Spleen (tissue), 13 donors: ENCODE measurements at places on chromosomes 6 and 20. TPM values are rescaled to one million over a fixed set of nuclear protein-coding genes. Genes with fewer than 3 reads are reported as not detected.

DNA sequence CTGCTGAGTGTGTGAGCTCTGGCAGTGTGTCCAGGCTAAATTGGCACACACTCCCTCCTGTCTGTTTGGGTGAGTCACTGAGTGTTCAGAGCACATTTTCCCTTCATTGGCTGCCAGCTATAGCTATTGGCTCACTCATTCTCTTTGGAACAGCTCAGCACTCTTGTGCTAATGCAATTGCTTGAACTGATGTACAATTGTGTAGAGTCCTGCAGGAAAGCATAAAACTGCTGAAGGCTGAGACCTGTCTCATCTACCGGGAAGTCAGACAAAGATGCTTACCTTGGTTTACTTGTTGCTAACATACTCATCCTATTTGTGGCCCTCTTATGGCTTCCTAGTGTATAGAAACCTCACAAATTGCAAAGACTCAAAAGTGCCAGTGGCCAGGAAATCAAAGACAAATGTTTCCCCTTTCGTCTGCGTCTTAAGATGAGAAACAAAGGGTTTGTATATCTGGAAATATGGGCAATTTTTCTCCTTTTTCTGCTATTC lies 351.0 kb downstream of the BCKDHB start:
- no peak for DNase-seq

The HSPA1A gene
- polyA plus RNA-seq: 27.7 TPM

- DNase-seq: no peak
Measured at GRCh38 chr6:36296240-36296639, 26.4 kb downstream of the PNPLA1 start.

GRCh38 chr20:57330998-57331397 lies 1.4 kb downstream of the SPO11 start:
- no peak for DNase-seq

DNA sequence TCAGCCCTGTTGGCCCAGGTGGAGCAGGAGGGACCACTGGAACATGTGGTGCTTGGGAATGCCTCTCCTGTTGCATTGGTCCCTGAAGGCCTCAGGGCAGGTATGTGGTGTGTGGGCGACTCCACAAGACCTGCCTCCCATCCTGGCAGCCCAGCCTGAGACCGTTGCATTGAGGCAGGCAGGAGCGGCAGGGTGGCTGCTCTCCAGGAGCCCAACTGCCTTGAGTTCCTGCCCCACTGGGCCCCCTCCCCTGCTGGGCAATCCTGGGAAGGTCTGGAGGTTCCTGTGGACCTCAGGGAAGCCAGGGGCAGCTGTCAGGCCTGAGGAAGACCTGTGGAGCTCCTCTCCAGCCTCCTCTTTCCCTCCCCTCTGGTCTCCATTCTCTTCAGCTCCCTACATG lies 19.8 kb downstream of the MAVS start:
- no peak for DNase-seq

- no peak for DNase-seq
Measured at GRCh38 chr20:32632461-32633354, 41.0 kb downstream of the C20orf203 start.

DNA sequence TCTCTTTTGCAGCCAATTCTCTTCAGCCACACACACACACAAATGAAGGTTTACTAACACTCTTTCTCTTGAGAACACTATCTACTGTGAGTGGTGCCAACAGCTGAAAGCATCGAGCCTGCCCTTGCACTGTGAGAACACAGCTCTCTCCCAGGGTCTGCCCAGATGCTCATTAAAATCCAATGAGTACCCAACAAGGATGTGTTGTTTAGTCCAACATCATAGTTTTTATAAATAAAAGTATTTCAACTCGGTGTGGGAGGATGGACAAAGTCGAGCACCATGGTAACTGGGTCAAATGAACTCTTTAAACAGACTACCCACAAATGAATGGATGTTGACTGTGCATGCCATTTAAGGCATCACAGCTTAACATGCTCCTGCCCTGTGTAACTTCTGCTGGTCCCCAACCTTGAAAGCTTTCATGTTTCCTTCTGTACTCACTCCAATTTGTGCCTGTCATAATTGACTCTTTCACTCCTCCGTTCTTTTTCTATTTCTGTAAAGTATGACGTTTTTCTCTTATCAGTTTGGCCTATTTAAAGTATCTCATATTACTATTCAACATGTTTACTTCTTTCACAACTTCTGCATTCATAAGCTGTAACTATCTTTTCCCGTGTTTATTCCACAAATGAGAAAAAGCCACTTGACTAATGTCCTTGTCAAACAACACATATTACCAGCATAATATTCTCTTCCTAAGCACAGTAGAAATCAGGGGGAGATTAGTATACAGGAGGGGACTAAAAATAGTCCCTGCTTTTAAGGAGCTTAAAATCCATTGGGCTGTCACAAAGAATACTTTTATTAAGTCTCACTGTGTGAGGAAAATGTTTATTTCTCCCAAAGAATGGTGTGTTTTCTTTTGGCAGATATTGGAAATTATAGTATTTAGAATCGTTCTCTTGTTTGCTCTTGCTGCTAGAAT lies 215.4 kb downstream of the RFPL4B start:
- DNase-seq: no peak

DNA sequence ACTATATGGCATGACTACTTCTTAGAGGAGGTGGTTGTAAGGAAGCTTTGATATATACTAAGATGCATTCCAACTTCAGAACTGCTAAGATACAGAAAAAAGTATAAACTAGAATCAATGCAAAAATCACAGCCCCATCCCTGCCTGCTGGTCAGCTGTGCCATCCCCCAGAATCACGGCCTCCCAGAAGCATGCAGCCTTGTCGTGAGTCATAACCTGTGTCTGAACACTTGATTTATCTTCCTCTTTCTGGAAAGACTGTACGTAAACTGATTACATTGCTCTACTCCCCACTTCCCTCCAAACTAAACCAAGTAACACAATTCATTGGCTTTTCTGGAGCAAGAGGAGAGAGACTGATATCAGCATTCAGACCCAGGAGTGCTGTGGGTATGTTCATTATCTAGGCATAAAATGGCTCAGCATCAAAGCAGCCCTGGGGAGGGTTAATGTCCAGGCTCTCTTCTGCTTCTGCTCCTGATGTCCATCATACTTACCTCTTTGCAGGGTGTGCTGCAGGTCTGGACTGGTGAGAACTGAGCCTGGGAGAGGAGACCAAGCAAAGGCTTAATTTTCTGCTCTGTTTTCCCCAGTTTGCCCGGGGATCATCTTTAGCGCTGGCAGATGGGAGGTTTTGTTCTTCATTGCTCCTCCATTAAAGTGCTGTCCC lies 18.4 kb downstream of the SCP2D1 start:
- no peak for DNase-seq

DNA sequence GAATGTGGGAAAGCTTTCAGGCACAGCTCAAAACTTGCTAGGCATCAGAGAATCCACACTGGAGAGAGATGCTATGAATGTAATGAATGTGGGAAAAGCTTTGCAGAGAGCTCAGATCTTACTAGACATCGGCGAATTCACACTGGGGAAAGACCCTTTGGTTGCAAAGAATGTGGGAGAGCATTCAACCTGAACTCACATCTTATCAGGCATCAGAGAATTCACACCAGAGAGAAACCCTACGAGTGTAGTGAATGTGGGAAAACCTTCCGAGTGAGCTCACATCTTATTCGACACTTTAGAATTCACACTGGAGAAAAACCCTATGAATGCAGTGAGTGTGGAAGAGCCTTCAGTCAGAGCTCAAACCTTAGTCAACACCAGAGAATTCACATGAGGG lies 8.7 kb downstream of the ZNF165 start:
- DNase-seq: no peak

DNA sequence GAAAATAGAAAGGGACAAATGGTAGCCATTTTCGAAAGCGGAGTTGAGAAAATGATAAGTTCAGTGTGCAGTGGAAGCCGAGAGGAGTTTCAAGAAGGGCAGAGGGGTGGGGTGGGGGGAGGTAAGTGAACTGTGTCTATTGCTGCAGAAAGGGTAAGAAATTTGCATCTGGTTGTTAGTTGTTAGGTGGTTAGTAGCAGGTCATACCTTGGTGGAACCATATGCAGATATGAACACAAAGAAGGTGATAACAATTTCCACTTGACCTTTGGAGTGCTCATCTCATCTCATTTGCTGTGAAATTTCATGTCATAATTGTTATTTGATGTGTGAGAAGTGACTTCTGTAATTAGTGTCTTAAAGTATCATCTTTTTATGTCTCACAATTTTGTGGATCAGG lies 288.2 kb downstream of the QKI start:
- no peak for DNase-seq

The COL20A1 gene
- 0.12 TPM for polyA plus RNA-seq

The BPIFA1 gene
- polyA plus RNA-seq: not detected

DNA sequence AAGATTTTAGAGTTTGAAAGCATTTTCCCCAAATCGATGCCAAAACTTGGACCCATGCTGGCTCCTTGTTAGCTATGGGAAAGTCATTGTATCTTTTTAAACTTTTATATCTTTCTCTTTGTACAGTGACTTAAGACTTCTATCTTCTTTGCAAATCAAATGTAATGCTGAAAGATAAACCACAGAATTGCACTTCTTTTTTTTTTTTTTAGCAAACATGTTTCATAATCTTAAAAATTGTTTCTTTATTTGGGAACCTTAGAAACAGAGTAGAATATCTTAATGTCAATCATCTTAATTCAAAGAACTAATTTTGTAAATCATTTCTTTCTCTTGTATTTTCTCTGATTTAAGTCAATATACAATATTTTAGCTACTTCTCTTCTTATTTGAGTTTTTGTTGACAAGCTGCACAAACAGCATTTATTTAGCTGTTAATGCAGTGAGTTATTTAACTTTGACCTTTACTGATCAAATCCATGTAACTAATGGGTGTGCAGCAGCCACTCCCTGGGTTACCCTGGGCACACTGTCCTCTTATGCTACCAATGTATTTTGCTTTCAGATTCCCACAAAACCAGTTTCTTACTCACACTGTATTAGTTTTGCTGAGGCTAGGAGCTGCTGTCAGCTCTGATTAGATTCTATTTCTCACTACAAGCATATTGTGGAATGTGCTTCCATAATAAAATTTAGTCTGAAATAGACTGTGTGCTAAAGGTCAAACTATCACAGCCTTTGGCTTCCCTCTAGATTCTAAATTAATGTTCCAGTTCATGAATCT lies 279.6 kb downstream of the ADGB start:
- DNase-seq: no peak

DNA sequence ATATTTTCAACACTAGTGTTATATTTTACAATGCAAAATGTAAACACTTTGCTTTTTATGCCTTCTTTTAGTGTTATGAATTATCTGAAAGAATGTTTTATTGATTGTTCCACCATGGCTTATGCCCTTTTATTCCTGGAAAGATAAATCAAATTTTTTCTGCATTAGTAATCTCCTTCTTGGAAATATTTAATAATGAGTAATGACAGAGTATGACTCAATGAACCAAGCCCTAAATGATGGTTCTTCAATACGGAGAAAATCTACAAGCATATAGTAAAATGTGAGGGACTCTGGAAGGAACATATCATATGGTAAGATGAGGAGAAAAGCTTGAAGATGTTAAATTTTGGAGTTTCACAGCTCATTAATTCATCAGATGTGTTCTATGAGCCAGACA lies 929.6 kb downstream of the C6orf118 start:
- no peak for DNase-seq

DNA sequence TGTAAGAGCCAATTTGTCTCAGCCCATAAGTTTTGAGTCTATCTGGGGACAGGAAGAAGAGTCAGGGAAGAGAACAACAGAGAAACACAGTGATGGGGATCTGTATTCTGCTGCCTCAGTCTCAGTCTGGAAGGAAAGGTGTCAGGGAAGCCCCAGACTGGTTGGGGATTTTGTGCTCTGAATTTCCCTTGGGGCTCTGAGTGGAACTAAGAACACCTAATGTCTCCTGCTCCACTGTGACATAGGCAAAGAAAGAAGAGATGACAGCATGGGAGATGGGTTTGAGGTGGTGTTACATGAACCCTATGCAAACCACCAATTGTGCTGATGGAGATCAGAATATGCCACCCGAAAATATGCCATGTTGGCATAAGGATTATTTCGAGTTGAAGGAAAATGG lies 139.5 kb upstream of the MYLIP start:
- no peak for DNase-seq

GRCh38 chr6:62119401-62119800 lies 166.6 kb downstream of the KHDRBS2 start:
- DNase-seq: no peak

The SRSF12 gene
- 0.33 TPM for polyA plus RNA-seq

- DNase-seq: no peak
Measured at GRCh38 chr6:152426276-152426675, 210.9 kb downstream of the SYNE1 start.

GRCh38 chr6:40485300-40485699 lies 101.9 kb downstream of the LRFN2 start:
- peak; percentile 22 for DNase-seq

DNA sequence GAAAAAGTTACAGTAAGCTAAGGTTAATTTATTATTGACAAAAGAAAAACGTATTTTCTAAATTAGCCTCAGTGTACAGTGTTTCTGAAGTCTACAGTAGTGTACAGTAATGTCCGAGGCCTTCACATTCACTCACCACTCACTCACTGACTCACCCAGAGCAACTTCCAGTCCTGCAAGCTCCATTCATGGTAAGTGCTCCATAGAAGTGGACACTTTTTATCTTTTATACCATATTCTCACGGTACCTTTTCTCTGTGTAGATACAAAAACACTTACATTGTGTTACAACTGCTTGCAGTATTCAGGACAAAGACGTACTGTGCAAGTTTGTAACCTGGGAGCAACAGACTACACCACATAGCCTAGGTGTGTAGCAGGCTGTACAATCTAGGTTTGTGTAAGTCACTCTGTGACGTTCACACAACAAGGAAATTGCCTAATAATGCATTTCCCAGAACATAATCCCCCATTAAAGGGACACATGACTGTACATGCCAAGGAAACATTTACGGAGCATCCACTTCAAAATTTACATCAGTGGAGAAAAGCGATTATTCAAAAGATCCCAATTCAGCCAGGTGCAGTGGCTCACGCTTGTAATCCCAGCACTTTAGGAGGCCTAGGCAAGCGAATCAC lies 133.4 kb downstream of the BANF2 start:
- no peak for DNase-seq

DNA sequence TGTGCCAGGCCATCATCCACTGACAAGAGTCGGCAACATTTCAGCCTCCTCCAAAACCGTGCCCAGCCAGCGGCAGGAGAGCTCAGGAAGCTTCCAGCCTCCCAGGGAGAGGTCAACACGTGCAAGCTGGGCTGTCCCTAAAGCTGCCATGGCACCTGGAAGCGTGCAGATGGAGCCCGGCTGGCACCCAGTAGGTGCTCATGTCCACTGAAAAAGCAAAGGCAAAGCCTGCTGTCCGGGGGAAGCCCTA lies 14.4 kb upstream of the TLDC2 start:
- DNase-seq: peak; percentile 78

DNA sequence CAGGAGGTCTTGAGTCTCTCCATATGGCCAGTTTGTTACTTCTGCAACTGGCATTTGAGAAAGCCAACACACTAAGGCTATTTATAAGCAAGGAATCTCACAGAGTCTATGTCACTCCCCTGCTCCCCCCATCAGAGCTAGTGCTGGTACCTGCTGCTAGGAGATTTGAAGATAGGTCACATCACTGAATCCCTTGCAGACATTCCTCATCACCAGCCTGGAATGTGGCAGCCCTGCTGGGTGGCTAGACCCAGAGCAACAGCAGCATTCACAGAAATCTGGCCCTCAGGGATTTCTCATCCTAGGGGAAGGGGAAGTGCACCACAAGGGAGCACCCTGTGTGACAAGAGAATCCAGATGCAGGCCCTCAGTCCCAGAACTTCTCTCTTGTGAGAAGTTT lies 672.1 kb downstream of the HACE1 start:
- DNase-seq: no peak

- no peak for DNase-seq
Measured at GRCh38 chr20:14566505-14566904, 229.1 kb upstream of the FLRT3 start.

The CDC5L gene
- polyA plus RNA-seq: 8.0 TPM
